ENCODE measurements at places on chromosomes 2 and 18. TPM values are rescaled to one million over a fixed set of nuclear protein-coding genes. Genes with fewer than 3 reads are reported as not detected.
A peak's percentile ranks its signal among the peaks of the same experiment; 100 is the strongest.

Gene QPCT
- 2.2 TPM for total RNA-seq

Gene HOXD8
- total RNA-seq: 0.59 TPM

Gene MYL1
- total RNA-seq: not detected

Gene SNRNP27
- total RNA-seq: 50.7 TPM

Gene DSG2
- 38.1 TPM for total RNA-seq

Gene STK16
- 19.1 TPM for total RNA-seq

Gene RNF152
- 8.1 TPM for total RNA-seq

DNA sequence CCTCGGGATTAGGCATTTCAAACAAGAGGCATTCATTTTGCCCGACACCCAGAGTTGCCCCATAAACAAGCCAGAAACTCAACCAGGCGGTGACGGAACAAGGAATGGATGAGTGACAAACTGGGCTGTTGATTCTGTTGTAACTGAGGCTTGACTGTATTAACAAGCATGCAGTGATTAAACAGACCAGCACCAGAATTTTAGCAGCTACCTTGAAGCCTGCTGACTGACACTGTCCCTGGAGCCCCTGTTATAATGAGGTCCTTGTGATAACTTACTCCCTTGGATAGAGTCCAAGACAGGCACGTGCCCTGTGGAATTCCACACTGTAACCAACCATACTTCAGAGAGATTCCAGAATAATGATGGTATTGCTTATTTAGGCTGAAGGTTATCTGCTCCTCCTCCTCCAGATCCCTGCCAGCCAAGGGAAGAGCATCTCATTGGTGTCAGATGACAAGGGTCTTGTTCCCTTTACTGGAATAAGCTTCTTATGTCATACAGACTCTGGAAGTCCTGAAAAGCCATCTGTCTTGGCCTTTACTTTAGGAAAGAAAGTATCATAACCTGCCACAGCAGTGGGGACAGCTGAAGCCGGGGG is 97.1 kb upstream of the RMDN2 start:
- peaks cover 3% of the 10 kb centered on the region for H3K4me1 ChIP-seq
- H3K36me3 ChIP-seq: no peaks in the 10 kb centered on the region
- H3K4me3 ChIP-seq: no peak overlapping the region
- no peaks in the 10 kb centered on the region for H3K27me3 ChIP-seq

DNA sequence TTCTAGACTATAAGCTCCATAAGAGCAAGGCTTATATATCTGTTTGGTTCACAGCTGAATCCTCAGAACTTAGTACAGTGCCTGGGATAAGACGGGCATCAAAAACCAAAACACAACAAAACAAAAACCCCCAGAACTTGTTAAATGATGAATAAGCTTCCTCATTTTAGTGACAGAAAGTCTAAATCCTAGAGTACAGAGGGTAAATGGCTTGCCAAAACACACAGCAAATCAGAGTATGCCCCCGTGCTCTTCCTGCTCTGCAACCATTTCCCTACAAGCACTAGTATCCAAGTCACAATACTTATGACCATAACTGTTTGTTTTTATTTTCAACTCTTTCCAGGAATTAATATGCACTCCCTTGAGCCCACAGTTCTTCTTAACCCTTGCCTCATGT is 10.1 kb downstream of the ZNF521 start:
- H3K27ac ChIP-seq: no peak overlapping the region
- no peak overlapping the region for H3K4me3 ChIP-seq
- peaks cover 30% of the 10 kb centered on the region for H3K4me1 ChIP-seq
- DNase-seq: no peak
- no peaks in the 10 kb centered on the region for H3K36me3 ChIP-seq
- H3K27me3 ChIP-seq: peaks cover under 1% of the 10 kb centered on the region

DNA sequence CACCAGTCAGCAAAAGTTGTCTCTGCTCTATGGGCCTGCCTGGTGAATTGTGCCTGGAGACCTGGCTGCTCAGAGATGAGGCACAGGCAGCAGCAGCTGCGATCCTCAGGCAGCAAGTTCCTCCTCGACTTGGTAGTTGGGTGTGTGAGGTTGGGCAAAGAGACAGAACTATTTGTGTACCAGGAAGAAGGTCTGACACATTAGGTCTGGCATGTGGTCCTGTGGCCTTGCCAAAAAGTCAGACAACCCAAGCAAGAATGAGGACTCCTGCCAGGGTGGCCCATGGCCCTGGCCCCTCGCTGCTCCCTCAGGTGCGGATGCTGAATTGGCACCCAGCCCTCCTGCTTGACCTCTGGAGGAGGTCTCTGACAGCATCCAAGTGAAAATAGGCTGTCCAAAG is 192.7 kb downstream of the DYSF start:
- H3K27ac ChIP-seq: peak overlapping the region; percentile 61
- no peak overlapping the region for H3K4me3 ChIP-seq
- DNase-seq: peak; percentile 73
- peaks cover 7% of the 10 kb centered on the region for H3K4me1 ChIP-seq
- peaks cover 13% of the 10 kb centered on the region for H3K36me3 ChIP-seq

GRCh38 chr2:168999668-169000213 is 31.4 kb downstream of the ABCB11 start:
- no peak overlapping the region for H3K4me3 ChIP-seq
- no peak overlapping the region for H3K27ac ChIP-seq
- no peak for DNase-seq
- H3K4me1 ChIP-seq: peaks cover 2% of the 10 kb centered on the region
- no peaks in the 10 kb centered on the region for H3K27me3 ChIP-seq

GRCh38 chr2:18845854-18846445 is 256.6 kb upstream of the NT5C1B start:
- H3K4me3 ChIP-seq: no peak overlapping the region
- no peak overlapping the region for H3K27ac ChIP-seq
- no peaks in the 10 kb centered on the region for H3K27me3 ChIP-seq
- DNase-seq: no peak

DNA sequence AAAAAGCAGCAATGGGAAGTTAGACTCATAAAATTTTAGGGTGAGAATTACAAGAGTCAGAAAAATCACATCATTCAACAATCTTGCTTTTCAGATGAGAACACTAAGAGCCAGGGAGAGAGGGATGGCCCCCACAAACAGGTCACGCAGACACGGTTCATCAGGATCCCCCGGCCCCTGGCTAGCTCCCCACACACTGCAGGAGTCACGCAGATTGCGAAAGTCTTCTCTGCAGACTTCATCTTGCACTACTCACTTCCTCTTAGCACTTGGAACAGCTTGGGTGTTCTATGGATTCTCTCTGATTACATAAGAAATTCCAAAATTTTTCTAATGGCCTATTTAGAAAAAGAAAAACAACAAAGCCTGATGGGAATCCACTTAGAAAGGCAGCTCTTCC is 21.6 kb upstream of the SULT1C2 start:
- H3K27me3 ChIP-seq: no peaks in the 10 kb centered on the region
- H3K4me3 ChIP-seq: no peak overlapping the region
- no peak overlapping the region for H3K27ac ChIP-seq
- no peaks in the 10 kb centered on the region for H3K36me3 ChIP-seq

DNA sequence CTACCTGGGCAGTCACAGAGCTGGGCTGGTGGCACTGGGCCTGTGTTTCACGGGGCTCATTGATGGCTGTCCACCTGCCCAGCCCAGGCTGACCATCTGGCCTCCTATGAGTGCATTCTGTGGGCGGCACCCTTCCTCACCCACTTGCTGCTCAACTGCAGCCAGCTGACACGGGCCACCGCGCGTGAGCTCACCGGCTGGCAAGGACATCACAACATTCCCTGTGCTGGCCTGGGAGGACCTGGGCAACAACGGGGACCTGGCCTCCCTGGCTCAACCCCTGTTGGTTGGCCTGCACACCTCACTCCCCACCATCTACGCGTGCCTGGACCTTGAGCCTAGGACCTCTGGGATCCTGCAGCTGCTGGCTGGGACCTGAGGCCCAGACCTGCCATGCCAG is 98.2 kb upstream of the DTNA start:
- no peaks in the 10 kb centered on the region for H3K36me3 ChIP-seq
- DNase-seq: peak; percentile 62

GRCh38 chr2:51919395-51919794 is 887.5 kb upstream of the NRXN1 start:
- DNase-seq: no peak
- no peaks in the 10 kb centered on the region for H3K4me1 ChIP-seq
- no peaks in the 10 kb centered on the region for H3K27me3 ChIP-seq
- H3K27ac ChIP-seq: no peak overlapping the region
- no peak overlapping the region for H3K4me3 ChIP-seq

DNA sequence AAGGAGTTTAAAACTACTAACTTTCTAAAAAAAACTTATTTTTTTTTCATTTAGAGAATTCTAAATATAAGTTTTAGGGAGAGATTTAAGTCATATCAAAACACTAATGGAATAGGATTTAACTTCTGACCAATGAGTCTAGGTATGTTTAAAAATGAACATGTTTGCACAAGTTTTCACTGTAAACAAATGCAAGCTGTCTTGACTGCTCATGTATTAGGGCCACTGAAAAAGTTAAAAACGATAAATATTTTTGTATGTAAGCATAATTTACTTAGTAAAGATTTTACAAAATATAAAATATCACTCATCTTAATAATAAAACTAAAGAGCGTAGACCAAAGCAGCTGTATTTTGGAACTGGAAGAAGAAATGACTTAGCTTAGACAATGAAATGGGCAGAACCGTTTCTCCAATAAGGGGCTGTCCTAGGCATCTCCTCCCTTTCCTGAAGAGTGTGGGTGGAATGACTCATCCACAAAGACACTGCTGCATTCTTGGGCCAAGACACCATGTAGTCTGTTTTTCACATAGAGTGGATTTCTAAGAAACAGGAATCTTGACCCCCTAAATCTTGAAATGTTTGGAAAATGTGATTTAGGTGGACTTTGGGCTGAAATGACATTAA is 118.8 kb downstream of the MEP1B start:
- peaks cover 14% of the 10 kb centered on the region for H3K4me1 ChIP-seq
- no peak overlapping the region for H3K27ac ChIP-seq
- no peaks in the 10 kb centered on the region for H3K27me3 ChIP-seq
- no peak overlapping the region for H3K4me3 ChIP-seq

DNA sequence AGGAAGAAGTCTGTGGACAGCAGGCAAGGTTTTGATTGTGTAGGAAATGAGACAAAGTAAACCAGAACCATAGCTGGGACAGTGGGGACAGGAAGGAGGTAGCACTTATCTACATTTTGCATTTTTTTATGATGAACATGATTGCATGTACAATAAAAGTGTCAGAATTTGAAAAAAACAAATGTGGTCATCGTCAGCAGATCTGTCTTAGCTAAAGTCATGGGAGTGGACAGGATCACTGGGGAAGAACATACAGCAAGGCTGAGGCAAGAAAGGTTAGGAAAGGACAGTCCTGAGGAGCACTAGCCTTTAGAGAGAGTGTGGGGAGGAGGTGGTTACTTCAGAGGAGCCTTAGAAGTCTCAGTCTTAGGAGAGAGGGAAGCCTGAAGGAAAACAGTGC is 35.1 kb upstream of the SLC14A2 start:
- no peaks in the 10 kb centered on the region for H3K27me3 ChIP-seq
- no peaks in the 10 kb centered on the region for H3K4me1 ChIP-seq
- DNase-seq: no peak
- H3K36me3 ChIP-seq: no peaks in the 10 kb centered on the region

GRCh38 chr2:179606141-179606540 is 255.3 kb downstream of the ZNF385B start:
- no peak overlapping the region for H3K4me3 ChIP-seq
- H3K27ac ChIP-seq: no peak overlapping the region
- H3K4me1 ChIP-seq: no peaks in the 10 kb centered on the region
- no peaks in the 10 kb centered on the region for H3K36me3 ChIP-seq
- no peak for DNase-seq
- H3K27me3 ChIP-seq: no peaks in the 10 kb centered on the region

GRCh38 chr18:52678034-52678433 is 338.0 kb downstream of the DCC start:
- H3K36me3 ChIP-seq: no peaks in the 10 kb centered on the region
- H3K27me3 ChIP-seq: no peaks in the 10 kb centered on the region
- no peak overlapping the region for H3K27ac ChIP-seq
- H3K4me3 ChIP-seq: no peak overlapping the region
- H3K4me1 ChIP-seq: no peaks in the 10 kb centered on the region

DNA sequence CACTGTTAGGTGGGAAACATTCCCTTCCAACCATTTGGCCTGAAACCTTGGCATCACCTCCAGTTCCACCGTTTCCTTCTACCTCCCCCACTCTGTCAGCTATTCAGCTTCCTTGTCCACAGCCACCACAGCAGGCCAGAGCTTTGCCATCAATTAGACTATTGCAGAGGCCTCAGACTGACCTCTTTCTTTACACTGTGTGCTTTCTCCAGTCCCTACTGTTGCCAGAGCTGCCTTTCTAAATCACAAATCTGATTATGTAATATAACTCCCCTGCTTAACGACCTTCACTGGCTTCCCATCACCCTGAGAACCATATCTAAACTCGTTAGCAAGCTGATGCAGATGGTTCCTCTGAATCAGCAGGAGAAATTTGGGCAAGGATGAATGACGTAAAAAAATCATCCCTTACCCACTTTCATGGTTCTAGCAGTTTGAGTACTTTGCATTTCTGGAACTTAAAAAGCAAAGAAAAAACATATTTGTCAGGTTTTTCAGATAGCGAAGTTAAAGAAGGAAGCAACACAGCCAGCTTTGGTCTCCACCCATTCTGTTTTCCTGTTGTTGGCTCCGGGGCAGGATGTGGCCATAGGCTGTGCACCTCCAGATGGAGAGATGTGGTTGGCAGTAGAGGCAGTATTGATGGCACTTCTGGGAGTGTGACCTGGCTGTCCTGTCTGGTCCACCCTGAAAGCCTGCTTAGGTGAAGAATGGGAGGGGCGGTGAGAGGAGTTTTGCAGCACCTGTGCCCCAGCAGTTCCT is 422.1 kb downstream of the PARD3B start:
- no peak overlapping the region for H3K27ac ChIP-seq
- no peak overlapping the region for H3K4me3 ChIP-seq
- no peaks in the 10 kb centered on the region for H3K36me3 ChIP-seq

DNA sequence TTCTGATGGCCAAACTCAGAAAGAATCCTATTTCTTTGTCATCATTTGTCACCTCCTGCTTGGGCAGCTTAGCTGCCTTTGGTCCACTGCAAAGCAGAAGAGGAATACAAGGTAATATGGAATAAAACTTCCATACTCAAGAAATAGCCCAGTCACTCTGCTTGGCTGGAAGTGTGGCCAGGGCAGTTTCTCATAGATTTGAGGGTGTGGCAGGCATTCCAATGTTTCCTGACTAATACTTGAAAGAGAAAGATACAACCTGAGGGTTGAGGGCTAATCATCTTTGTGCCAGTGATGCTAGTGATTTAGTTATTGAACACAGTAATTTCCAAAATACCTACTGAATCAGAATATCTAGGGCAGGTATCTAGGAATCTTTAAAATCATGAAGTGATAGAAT is 83.1 kb downstream of the FAM161A start:
- no peaks in the 10 kb centered on the region for H3K36me3 ChIP-seq
- DNase-seq: no peak
- H3K27ac ChIP-seq: no peak overlapping the region

DNA sequence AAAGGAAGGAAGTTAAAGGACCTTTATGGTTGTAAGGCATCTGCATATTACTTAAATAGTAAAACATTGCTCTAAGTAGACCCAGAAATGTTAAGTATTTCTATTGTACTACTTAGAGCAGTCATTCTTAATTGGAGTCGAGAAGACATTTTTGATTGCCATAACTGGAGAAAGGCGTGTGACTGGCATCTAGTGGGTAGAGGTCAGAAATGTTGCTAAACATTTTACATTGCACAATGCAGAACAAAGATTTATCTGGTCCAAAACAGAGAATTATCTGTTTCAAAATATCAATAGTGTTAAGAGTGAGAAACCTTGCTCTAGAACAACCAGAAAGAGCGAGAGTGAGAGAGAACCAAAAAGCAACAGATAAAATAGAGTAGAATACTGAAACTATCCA is 23.3 kb upstream of the ROCK1 start:
- no peak overlapping the region for H3K27ac ChIP-seq
- no peak for DNase-seq
- H3K27me3 ChIP-seq: no peaks in the 10 kb centered on the region
- no peaks in the 10 kb centered on the region for H3K36me3 ChIP-seq

All from heart left ventricle (tissue), 16 donors.